ENCODE measurements at places on chromosomes 1 and 21. TPM values are rescaled to one million over a fixed set of nuclear protein-coding genes. Genes with fewer than 3 reads are reported as not detected.

The KIF14 gene
- total RNA-seq: 12.4 TPM

The CYP4Z1 gene
- total RNA-seq: not detected

The ACTL8 gene
- total RNA-seq: not detected

The TSSK3 gene
- 0.36 TPM for total RNA-seq

The CD84 gene
- total RNA-seq: 15.7 TPM

The CFHR5 gene
- total RNA-seq: not detected

The CFAP298 gene
- 49.7 TPM for total RNA-seq

The LRRC3 gene
- total RNA-seq: 1.0 TPM

All from activated CD8-positive, alpha-beta memory T cell treated with anti-CD3 and anti-CD28 coated beads for 36 hours (primary cell).